ENCODE measurements at places on chromosomes 13 and 19. TPM values are rescaled to one million over a fixed set of nuclear protein-coding genes. Genes with fewer than 3 reads are reported as not detected.

The ZNF208 gene
- 20.7 TPM for total RNA-seq

DNA sequence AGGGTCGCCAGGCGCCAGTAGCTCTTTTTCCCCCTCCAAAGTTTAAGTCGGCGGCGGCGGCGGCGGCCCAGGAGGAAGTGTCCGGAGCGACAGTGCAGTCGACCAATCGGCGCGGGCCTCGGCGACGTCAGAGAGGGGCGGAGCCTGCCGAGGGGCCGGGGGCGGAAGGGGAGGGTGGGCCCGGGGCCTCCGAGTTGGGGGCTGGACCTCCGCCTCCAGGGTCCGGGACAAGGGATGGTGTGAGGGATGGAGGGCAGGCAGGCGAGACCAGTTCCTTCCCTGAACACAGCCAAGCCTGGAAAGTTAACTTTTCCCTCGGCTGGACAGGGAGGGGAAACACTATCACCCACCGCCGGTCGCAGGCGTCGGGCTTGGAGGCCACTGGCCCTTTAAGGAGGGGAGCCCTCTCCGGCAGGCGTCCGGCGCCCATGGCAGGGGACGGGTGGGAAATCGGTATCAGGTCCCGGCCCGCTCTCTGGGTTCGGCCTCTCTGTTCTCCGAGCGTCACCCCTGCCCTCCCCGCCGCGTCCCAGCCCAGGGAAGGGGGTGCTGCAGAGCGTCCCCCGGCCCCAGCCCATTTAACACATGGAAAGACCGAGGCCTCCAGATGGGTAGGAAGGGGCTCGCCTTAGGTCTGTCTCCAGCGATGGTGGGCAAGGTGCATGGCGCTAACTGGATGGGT, at the start of gene PRKD2:
Gene PRKD2, minus strand, starts transcription at position 81 of the 682 bp plus-strand sequence. CDS start 744 bp downstream, outside the sequence.
- DNase-seq, result peak; percentile 95

- no peak for DNase-seq
Measured at GRCh38 chr13:42574011-42574410, at the start of gene TNFSF11. TSS of gene TNFSF11 (plus strand) at chr13:42574152. CDS start at chr13:42574304, 152 bp downstream.

DNA sequence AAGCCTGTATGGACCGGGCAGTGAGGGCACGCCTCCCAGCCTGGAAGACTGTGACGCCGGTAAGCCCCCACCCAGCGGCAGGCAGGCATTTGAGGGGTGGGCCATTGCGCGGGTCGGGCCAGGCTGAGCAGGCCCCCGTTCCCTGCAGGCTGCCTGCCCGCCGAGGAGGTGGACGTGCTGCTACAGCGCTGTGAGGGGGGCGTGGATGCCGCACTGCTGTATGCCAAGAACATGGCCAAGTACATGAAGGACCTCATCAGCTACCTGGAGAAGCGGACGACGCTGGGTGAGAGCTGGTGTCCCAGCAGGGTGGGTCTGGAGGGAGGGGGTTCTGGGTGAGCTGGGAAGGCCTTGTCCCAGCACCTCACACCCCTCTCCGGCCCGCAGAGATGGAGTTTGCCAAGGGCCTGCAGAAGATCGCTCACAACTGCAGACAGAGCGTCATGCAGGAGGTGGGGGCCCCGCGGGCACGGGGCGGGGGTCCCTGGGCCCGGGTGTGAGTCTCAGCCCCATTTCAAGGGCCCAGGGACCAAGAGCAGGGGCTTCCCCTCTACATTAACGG, 7.1 kb downstream of the ARHGAP45 start:
- no peak for DNase-seq

- DNase-seq, result no peak
Measured at GRCh38 chr19:11306337-11306736, 10.4 kb downstream of the TSPAN16 start.

DNA sequence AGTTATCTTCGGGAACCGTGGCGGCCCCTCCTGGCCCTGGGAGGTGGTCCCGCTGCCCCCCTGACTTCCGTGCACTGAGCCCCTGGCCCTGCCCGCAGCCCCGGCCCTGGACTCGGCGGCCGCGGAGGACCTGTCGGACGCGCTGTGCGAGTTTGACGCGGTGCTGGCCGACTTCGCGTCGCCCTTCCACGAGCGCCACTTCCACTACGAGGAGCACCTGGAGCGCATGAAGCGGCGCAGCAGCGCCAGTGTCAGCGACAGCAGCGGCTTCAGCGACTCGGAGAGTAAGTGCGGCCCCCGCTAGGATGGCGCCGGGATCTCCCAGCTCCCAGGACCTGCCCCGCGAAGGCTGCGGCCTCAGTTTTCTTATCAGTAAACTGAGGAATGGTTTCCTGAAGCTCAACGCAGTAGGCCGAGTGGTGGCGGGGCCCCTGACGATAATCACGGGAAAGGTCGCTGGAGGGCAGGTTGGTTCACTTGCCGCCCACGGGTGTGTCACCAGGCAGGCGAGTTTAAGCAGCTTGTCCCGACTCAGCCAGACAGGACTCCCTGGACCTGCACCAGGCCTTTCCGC, 924 bp downstream of the RGCC start:
- peak; percentile 69 for DNase-seq
